ENCODE measurements at places on chromosomes 12 and 14. TPM values are rescaled to one million over a fixed set of nuclear protein-coding genes. Genes with fewer than 3 reads are reported as not detected.

The RNASE12 gene
- not detected for total RNA-seq

The RHEBL1 gene
- 10.4 TPM for total RNA-seq

The RNF212B gene
- total RNA-seq: not detected

The MIPOL1 gene
- 0.02 TPM for total RNA-seq

The SETD1B gene
- total RNA-seq: 38.1 TPM

The SAMD15 gene
- not detected for total RNA-seq

The PTHLH gene
- total RNA-seq: not detected

The FIGNL2 gene
- total RNA-seq: 0.15 TPM

The NAV3 gene
- total RNA-seq: not detected

The RNASE3 gene
- total RNA-seq: not detected

The TAS2R19 gene
- 4.5 TPM for total RNA-seq

The CCDC177 gene
- not detected for total RNA-seq

The CLEC9A gene
- not detected for total RNA-seq

The RIPK3 gene
- 41.9 TPM for total RNA-seq

The CCDC196 gene
- not detected for total RNA-seq

The MYH6 gene
- total RNA-seq: 0.56 TPM
